Glomerular endothelial cell (primary cell): ENCODE measurements at places on chromosomes 1 and 21. TPM values are rescaled to one million over a fixed set of nuclear protein-coding genes. Genes with fewer than 3 reads are reported as not detected.

GRCh38 chr21:45876381-45877170 lies 105.0 kb upstream of the COL6A1 start:
- DNase-seq, result no peak

DNA sequence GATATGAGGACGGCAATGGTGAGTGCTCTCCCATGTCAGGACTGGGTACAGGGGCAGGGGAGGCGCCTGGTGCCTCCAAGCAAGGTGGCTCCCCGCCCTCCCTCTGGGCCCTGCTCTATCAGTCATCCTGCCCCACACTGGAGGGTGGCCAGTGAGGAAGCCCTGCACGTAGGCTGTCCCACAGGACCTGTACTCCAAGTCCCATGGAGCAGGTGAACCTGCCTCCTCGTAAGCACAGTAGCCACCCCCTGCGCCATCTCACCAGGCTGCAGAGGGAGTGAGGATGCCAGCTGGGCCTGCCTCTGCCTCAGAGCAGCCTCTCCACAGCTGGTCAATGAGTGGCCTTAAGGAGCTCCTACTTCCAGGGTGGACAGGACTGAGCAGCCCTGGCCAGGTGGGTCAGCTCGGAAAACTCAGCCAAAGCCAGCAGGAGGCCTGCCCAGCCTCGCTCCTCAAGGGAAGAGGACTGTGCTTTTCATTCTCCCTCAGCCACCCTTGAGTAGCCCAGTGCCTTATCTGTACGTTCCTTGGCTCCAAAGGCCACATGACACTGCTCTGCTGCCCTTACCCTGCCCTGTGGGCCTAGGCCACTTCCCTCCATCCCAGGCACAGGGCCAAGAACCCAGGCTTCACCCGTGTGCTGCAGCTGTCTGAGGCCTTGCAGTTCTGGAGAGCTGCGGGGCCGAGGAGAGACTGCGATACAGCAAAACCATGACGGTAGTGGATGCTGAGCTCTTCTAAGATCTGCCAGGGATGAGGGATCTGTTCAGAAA lies 39.6 kb downstream of the SLC45A1 start:
- DNase-seq, result no peak

GRCh38 chr1:82073659-82074058 lies 272.9 kb downstream of the ADGRL2 start:
- no peak for DNase-seq

DNA sequence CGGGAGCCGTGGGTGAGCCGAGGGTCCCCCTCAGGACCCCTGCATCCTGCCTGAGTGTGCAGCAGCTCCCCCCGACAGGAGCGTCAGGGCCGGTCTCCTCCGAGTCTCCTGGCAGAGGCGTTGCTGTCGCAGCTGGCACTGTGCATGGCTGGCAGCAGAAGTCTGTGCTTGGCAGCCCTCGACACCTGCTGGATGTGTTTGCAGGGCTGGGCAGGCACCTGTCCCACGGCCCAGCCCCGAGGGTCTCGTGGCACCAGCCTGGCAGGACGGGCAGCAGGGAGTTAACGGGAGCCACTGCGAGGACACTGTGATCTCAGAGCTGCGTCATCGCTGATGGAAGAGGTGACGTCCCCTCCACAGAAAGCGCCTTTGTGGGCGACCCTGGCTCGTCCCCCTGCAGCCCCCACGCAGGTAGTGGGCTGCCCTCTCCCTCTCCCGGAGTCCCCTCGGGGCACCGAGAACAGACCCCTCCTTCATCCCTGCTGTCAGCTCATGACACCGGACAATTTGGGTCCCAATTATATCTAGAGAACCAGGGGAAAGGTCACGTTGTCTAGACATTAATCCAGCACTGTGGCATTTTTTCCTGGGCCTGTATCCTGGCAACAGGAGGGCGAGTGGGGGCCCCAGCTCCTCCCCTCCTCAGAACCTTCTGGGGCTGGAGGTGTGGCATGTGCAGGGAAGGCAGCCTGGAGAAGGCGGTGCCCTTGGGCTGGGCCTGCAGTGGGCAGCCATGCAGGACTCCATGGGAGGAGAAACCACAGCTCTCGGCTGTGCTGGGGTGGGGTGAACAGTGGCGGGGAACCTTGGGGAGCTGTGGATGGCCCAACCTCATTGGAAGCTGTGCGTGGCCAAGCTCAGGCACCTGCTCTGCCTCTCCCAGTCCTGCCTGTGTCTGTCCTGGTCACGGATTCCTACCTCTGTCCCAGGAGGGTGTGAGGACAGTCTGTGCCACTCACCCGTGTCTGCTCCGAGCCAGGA lies 15.4 kb downstream of the COL18A1 start:
- DNase-seq, result no peak

GRCh38 chr1:58779801-58780382 lies 4.0 kb downstream of the JUN start:
- no peak for DNase-seq

DNA sequence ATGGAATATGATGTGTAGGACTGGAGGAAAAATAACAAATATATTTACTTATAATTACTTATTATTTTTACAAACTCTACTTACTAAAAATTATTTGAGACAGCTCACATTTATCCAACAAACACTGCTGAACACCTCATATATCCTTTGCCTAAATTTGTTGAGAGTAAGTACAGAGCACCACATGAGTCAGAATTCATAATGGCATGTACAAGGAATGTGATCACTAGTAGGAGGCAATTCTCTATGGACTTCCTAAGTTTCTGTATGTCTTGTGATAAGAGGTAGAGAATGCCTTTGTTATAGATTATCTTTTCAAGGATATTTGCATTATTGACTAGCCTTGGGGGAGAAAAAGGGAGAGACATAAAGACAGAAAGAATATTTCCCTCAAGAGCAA lies 8.2 kb upstream of the ST6GALNAC3 start:
- DNase-seq, result no peak

IVL gene
- total RNA-seq, result not detected in 2 replicates

ACBD3 gene
- 37.4 and 48.7 TPM in 2 replicates for total RNA-seq

AMY2A gene
- not detected in 2 replicates for total RNA-seq

NPHS2 gene
- not detected in 2 replicates for total RNA-seq
